ENCODE measurements at places on chromosomes 3 and 15. TPM values are rescaled to one million over a fixed set of nuclear protein-coding genes. Genes with fewer than 3 reads are reported as not detected.

DNA sequence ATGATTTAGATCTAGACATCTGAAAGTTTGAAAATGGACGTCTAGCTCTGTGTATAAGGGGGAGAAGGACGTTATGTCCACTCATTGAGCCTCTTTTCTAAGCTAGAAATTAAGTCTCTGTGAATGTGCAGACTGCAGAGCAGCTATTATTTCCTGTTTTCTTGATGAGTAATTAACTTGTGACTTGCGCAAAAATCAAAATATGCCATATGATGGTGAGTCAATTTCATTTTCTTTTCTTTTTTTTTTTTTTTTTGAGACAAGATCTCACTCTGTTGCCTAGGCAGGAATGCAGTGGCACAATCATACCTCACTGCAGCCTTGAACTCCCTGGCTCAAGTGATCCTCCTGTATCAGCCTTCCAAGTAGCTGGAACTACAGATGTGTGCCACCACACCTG is 14.1 kb downstream of the LACTB start:
- DNase-seq = no peak

DNA sequence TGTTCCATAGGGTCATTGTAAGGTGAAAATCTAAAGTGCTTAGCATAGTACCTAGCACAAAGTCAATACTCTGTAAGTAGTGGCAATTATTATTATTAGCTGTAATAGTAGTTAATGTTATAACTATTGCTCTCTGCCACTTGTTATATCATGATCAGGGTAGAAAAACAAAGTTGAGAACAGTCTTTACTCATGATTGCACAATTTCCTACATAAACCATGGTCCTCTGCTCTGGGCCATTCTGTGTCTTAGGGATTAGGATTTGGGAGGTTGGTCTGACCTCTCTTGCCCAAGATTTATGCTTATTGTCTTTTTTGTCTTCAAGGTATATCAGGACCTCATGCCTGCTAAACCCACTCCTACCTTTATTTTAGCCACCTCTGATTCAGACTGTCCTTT is 4.3 kb upstream of the LRRC58 start:
- no peak for DNase-seq

LRRC2 gene
- not detected for total RNA-seq

TM6SF1 gene
- 0.37 TPM for total RNA-seq

ISG20 gene
- 253 TPM for total RNA-seq

PARP15 gene
- not detected for total RNA-seq

GRCh38 chr3:194485881-194486539 is 792 bp downstream of the ATP13A3 start:
- DNase-seq = no peak

PLA2G4E gene
- not detected for total RNA-seq

DNA sequence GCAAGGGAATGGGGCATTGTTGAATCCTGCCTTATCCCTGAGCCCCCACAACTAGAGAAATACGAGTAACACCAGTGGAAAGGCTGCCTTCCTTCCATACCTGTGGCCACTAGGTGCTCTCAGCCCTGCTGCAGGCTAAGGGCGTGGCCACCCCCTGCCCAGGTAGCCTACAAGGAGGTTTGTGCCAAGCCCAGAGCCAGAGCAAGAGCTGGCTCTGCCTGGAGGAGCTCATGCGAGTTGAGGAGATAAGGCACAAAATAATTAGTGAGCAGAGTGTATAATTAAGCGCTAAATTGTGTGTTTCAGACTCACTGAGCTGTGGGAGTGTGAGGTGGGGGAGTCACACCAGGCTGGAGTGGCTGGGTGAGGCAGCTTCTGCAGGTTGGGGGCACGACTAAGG is 49.2 kb downstream of the TPRA1 start:
- DNase-seq = no peak

GRCh38 chr3:33312361-33312760 is 35.1 kb downstream of the FBXL2 start:
- DNase-seq = no peak

FBN1 gene
- total RNA-seq = 9.9 TPM

GRCh38 chr15:43895586-43895985 is 68.8 kb downstream of the WDR76 start:
- no peak for DNase-seq

GRCh38 chr3:38643592-38643991 is 5.9 kb downstream of the SCN5A start:
- no peak for DNase-seq

DNA sequence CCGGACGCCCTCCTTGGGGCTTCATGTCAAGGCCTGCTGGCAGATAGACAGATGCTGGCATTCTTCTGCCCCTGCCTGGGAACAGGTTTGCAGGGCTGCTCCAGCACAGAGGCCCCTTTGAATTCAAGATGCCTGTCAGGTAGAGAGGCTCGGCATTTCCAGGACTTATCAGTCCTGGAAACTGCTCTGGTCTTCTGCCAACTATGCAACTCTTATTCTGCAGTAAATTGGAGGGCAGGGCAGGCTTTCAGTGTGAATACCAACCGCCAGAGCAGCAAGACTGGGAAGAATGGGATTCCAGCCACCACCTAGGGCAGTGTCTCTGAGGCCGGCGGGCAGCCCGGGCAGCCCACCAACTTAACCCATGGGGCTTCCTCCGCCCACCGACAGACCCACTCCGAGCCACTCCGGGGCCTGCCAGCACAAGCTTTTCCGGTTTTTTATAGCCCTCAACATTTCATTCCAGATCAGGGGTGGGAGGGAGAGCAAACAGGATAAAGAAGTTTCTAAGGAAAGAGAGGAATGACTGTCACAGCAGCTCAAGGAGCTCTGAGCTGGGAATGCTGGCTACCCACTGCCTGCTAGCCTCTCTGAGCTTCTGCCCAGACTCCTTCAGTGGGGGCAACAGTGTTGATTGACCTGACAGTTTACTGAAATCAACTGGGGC is 140.9 kb downstream of the NTRK3 start:
- DNase-seq = no peak

- no peak for DNase-seq
Measured at GRCh38 chr15:71648095-71648494, 162.3 kb upstream of the NR2E3 start.

GRCh38 chr15:93913310-93913709 is 318.1 kb upstream of the MCTP2 start:
- no peak for DNase-seq

GRCh38 chr3:153944084-153944483 is 177.1 kb upstream of the ARHGEF26 start:
- no peak for DNase-seq

LPP gene
- total RNA-seq = 22.1 TPM

SERPINI2 gene
- not detected for total RNA-seq

GRCh38 chr3:39193391-39193790 is 996 bp upstream of the XIRP1 start:
- no peak for DNase-seq

DNA sequence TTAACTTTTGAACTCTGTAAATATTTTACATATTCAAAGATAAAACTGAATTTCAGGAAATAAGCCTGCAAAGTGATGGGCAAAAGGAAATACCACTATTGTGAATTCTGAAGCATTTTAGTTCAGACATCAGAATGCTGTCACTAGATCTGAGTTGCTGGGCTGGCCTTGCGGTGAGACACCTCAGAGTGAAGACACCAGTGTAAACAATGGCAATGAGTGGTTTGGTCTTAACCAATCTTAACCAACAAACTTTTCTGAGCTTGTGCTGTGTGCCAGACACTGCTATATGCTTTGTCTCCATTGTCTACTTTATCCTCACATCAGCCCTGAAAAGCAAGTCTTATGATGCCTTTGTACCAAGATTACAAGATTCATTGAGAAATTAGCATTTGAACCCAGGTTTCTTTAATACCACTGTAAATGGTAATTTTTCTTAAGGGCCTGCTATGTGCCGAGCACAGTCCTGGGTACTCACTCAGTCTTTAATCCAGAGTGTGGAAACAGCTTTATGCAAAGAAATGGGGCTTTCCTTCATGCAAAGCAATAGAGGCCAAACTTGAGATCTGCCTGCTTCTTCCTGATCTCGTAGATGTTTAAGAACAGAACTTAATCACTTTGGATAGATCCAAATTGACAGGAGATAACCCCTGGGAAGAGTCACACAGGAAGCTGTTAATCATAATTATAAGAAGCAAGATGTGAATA is 55.0 kb downstream of the TMEM39A start:
- DNase-seq = no peak

MUC4 gene
- total RNA-seq = not detected

DNA sequence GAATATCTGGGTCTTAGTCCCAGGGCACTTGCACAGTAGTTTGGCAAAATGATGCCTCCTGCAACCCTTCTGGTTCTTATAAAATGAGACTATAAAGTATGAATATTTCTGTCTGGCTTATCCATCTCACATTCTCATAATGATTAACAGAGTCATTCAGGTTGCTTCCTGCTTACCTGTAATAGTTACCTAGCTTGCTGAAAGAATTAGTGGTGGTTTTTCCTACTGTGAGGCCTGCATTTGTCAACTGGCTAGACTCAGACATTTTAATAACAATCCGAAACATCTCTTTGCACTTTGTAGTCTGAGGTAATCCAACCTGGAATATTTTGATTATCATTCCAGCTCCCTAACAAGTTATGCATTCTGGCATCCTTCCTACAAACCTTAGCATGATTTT is 75.6 kb upstream of the POU1F1 start:
- no peak for DNase-seq

GRCh38 chr3:190070622-190071347 is 49.9 kb downstream of the P3H2 start:
- DNase-seq = no peak

DNA sequence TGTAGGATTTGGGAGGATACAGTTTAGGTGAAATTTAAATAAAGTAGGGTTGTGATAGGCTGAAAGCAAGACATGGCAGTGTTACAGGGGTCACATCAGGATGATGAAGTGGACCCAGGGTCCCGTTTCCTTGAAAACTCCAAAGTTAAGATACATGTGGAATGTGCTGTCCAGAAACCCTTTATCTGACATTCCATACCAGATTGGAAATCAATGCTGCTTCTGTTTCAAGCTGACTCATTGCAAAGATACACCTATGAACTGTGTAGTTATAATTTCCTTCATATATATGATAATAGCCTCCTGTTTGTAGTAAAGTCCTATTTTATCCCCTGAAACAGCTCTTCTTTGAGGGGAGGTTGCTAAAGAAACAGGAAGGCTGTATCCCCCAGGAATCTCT is 71.0 kb upstream of the NR2E3 start:
- DNase-seq = no peak

- DNase-seq = no peak
Measured at GRCh38 chr15:46552316-46552715, 917.5 kb downstream of the SQOR start.

DNA sequence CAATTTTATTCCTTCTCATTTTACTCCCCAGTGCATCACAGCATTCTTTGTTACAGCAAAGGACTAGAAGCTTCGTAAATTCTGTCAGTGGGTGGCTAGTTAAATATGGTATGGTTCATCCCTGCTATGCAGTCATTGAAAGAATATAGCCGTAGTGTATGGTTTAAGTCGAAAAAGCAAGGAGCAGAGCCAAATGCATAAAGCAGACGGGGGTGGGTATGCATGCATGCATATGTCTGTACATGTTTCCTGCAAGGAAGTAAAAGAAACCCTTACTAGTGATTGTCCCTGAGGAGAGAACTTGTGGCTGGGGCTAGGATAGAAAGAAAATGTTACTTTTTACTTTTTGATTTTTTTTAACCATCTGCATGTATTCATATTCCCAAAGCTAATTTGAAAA is 19.9 kb downstream of the RBP2 start:
- no peak for DNase-seq

DNA sequence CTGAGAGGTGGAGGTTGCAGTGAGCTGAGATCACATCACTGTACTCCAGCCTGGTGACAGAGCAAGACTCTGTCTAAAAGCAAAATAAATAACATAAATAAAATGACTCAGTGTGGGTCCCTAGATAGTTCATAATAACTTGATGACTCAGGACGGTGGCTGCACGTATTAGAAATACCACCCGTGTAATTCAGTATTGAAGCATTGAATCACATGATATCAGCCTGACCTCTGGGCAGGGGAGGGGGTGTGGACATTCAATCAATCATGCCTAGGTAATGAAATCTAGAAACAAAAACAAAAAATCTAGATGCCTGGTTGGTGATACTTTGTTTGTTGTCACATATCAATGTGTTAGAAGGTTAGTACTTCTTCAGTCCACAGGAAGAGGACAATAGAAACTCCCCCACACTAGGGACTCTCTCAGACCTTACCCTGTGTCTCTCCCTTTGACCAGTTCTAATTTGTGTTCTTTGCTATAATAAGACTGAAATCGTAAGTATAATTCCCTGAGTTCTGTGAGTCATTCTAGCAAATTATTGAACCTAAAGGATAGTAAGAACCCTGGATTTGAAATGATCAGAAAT is 177.3 kb downstream of the GAP43 start:
- DNase-seq = peak; percentile 36

- DNase-seq = no peak
Measured at GRCh38 chr3:115085197-115085865, 61.8 kb downstream of the ZBTB20 start.

DNA sequence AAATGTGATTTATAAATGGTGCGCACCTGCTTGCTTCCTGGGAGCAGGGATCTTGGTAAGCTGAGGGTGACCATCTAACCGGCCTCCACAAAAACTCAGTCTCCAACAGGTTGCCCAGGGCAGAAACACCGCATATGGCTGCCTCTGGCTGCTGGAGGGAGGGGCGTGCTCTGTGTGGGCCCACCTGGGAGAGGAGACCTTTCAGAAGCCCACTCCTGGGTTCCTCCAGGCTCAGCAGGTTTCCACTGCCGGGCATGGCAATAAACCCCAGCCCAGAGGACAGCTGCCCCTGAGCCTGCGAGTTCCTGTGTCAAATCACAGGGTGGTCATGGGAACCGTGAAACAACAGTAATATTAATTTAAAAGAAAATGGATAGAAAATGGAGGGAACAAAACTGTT is 85.6 kb downstream of the OCA2 start:
- no peak for DNase-seq

DNA sequence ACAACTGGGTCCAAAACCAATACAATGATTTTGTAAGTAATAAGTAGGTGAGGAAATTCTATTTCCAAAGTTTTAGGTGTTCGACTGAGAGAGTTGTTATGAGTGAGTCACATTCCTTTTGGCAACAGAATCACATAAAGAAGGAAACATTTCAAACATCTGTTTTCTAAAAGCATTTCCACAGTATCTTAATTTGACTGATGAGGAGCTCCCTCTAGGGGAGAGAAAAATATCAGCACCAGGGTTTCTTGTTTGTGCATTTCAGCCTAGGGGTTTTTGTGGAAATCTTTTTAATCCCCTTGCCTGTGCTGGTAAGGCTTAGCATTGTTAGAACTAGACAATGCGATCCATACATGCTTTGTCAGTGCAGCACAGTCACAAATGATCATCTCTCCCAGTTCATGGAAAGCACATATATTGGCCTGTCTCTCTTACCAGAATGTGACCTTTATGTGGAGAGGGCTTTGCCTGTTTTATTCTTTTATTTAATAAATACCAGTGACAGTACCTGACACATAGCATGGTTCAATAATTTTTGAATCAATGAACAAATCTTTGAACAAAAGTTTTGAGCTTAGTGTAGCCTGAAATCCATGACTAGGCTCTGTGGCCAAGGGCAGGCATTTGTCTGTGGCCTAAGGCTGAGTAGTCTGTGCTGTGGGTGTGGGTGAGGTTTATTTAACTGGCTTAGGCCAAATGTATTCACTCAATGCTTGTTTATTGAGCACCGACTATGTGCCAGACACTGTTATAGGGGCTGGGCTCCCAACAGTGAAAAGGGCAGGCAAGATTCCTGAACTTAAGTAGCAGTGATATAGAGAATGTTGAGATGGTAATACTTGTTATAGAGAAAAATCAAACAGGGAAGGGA is 21.1 kb upstream of the IQCF6 start:
- DNase-seq = peak; percentile 24

GRCh38 chr3:126959921-126960603 is 22.9 kb upstream of the PLXNA1 start:
- no peak for DNase-seq

EPB42 gene
- not detected for total RNA-seq

GRCh38 chr3:55964491-55964985 is 477.4 kb upstream of the WNT5A start:
- DNase-seq = no peak
